Sigmoid colon (tissue), 7 donors: ENCODE measurements at places on chromosomes 12 and 14. TPM values are rescaled to one million over a fixed set of nuclear protein-coding genes. Genes with fewer than 3 reads are reported as not detected.
A peak's percentile ranks its signal among the peaks of the same experiment; 100 is the strongest.

The P2RX7 gene
- polyA plus RNA-seq, result 1.4 TPM

The GLIPR1L1 gene
- not detected for polyA plus RNA-seq

- no peaks in the 10 kb centered on the region for H3K4me1 ChIP-seq
- no peak overlapping the region for H3K27ac ChIP-seq
- no peak for DNase-seq
- no peaks in the 10 kb centered on the region for H3K27me3 ChIP-seq
- no peaks in the 10 kb centered on the region for H3K36me3 ChIP-seq
These were observed 33.3 kb downstream of the RCOR1 start for GRCh38 chr14:102625564-102626296.

DNA sequence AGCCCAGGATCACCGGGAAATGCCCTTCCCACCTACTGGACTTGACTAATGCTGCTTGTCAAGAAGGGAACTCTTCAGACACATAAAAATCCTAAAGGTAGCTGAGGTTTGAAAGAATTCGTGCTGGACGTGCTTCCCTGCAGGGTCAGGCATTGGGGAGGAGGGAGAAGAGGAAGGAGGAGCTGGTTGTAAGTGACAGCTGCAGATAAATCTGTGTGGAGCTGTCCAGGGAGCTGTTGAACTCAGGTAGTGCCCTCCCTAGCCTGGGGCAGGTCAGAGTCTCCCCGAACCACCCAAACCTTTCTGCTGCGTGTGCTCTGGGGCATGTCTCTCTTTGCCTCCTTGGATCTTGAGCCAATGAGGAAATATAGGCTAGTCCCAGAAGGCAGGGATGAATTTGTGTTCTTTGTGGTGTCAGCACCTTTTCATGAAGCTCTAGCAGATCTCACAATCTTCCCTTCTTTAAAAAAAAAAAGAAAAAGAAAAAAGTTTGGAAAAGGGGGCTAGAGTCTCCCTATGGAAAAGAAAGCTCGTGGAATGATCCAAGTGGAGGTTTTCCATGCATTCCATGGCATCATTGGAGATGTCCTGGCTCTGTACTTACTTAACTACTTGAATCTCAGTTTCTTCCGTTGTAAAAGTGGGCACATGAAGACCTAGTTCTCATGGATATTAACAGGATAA, 23.6 kb upstream of the FOS start:
- H3K36me3 ChIP-seq, result no peaks in the 10 kb centered on the region
- H3K27me3 ChIP-seq, result no peaks in the 10 kb centered on the region
- H3K27ac ChIP-seq, result no peak overlapping the region
- peaks cover 10% of the 10 kb centered on the region for H3K4me1 ChIP-seq

The RERGL gene
- not detected for polyA plus RNA-seq

DNA sequence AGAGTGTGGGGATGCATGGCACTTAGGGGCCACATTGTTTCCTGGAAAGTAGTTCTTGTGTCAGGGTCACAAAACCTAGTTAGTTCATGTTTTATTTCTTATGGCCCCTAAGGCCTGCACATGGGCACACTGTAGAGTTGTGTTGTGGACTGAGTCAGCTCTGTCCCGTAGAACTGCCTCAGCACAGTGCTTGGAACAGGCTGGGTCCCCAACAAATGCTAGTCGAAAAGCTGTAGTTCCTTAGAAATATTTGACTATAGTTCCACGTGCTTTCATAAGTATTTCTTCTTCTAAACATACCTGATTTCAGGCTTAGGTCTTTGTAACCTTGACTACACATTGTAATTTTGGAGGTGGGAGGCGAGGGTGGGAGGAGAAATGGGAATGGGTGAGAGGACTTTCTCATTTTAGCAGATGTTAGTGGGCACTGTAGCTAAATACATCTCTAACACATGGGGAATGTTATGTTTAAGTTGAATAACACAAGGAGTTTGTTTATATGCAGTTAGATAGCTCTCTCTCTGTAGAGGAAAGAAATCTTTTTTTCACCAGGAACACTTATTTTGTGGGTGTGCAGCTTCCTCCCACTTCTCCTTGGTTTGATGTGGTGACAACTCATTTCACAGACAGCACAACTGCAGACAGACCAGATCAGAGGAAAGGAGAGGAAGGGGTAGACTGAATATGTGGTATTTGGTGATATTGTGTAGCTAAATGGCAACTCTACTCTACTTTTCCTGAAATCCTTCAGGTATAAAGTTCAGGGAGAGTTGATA, 39.5 kb upstream of the DACT1 start:
- H3K27ac ChIP-seq, result no peak overlapping the region
- no peaks in the 10 kb centered on the region for H3K27me3 ChIP-seq
- no peak for DNase-seq
- H3K36me3 ChIP-seq, result no peaks in the 10 kb centered on the region
- H3K4me3 ChIP-seq, result no peak overlapping the region

DNA sequence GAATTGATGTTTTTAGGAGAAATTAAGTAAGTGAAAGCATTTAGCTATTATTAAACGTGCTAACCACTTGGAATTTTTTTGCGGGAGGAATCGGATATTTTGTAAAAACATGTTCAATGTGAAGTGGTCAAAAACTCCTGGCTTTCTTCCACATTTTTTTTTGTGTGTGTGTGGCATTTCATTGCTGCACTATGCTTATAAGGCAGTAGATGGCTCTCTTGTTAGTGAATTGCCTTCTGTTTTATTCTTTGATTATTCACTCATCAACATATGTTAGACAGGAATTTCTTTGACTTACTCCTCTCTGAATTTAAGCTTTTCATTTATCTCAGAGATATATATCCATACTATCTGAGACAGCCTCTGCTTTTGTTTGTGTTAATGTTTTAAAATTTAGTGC, 71.3 kb downstream of the DERA start:
- no peaks in the 10 kb centered on the region for H3K27me3 ChIP-seq
- H3K4me1 ChIP-seq, result peaks cover 28% of the 10 kb centered on the region

- no peaks in the 10 kb centered on the region for H3K27me3 ChIP-seq
- H3K4me1 ChIP-seq, result no peaks in the 10 kb centered on the region
- no peak for DNase-seq
- H3K4me3 ChIP-seq, result no peak overlapping the region
- H3K36me3 ChIP-seq, result no peaks in the 10 kb centered on the region
These were observed 29.9 kb downstream of the TSPAN9 start for GRCh38 chr12:3107071-3107583.

- H3K4me1 ChIP-seq, result no peaks in the 10 kb centered on the region
- H3K27me3 ChIP-seq, result no peaks in the 10 kb centered on the region
These were observed 31.3 kb upstream of the SSPN start for GRCh38 chr12:26164118-26164517.

The DLGAP5 gene
- 11.0 TPM for polyA plus RNA-seq

DNA sequence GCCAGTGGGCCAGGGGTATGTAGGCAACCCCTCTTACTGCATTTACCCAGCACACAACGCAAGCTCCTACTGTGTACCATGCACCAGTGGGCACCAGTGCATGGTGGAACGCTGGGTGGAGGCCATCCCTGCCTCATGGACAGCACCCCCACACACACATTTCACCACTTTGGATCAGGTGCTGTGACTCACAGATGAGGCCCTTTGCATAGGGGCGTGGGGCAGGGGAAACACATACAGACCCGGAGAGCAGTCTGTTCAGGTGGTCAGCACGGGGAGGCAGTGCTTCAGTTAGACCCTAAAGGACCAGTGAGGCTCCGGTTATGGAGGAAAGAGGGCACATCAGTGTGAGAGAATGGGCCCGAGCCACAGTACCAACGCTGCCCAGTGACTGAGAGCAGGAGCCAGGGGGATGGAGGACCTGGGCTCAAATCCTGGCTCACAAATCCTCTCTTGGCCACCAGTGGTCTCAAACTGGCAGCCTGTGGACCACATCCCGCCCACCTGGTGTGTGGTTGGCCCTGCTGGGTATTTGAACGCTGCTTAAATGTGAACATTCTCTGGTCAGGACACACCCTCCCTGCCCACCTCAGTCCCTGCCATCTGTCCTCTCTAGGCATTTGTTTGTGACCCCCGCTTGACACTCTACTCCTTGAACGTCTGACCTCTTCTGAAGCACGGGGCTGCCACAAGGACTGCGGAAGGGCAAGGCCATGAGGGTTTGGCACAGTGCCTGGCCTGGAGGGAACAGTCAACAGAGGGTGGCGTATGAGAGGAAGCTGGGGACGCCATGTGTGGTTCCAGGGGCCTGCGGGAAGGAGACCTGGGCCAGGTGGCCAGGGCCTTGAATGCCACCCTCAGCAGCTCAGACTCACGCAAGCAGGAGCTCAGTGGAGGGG, 46.7 kb downstream of the FAM222A start:
- no peaks in the 10 kb centered on the region for H3K27me3 ChIP-seq
- no peak overlapping the region for H3K4me3 ChIP-seq
- no peaks in the 10 kb centered on the region for H3K4me1 ChIP-seq
- DNase-seq, result peak; percentile 70

GRCh38 chr14:31059152-31059924, 33.2 kb upstream of the STRN3 start:
- H3K4me3 ChIP-seq, result no peak overlapping the region
- no peaks in the 10 kb centered on the region for H3K4me1 ChIP-seq
- no peaks in the 10 kb centered on the region for H3K36me3 ChIP-seq
- no peak overlapping the region for H3K27ac ChIP-seq

GRCh38 chr12:111349748-111350520, 19.0 kb downstream of the PHETA1 start:
- H3K27me3 ChIP-seq, result no peaks in the 10 kb centered on the region
- no peak for DNase-seq
- no peak overlapping the region for H3K4me3 ChIP-seq
- H3K36me3 ChIP-seq, result no peaks in the 10 kb centered on the region
- no peaks in the 10 kb centered on the region for H3K4me1 ChIP-seq

The ALG10 gene
- polyA plus RNA-seq, result not detected

GRCh38 chr12:2376908-2377657, 324.3 kb downstream of the CACNA1C start:
- H3K36me3 ChIP-seq, result no peaks in the 10 kb centered on the region
- H3K4me3 ChIP-seq, result no peak overlapping the region
- H3K27me3 ChIP-seq, result no peaks in the 10 kb centered on the region
- peaks cover 91% of the 10 kb centered on the region for H3K4me1 ChIP-seq

DNA sequence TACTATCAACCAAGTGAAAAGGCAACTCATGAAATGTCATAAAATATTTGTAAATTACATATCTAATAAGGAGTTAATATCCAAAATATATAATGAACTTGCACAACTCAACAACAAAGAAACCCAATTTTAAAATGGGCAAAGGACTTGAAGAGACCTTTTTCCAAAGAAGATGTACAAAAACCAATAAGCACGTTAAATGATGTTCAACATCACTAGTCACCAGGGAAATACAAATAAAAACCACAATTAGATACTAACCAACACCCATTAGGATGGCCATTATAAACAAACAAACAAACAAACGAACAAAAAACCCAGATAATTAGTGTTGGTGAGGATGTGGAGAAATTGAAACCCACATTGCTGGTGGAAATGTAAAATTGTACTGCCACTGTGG, 92.3 kb upstream of the ARID2 start:
- H3K27me3 ChIP-seq, result no peaks in the 10 kb centered on the region
- H3K27ac ChIP-seq, result no peak overlapping the region
- no peaks in the 10 kb centered on the region for H3K4me1 ChIP-seq
- no peak for DNase-seq
- no peaks in the 10 kb centered on the region for H3K36me3 ChIP-seq

The CRY1 gene
- 7.7 TPM for polyA plus RNA-seq

The POTEM gene
- not detected for polyA plus RNA-seq

DNA sequence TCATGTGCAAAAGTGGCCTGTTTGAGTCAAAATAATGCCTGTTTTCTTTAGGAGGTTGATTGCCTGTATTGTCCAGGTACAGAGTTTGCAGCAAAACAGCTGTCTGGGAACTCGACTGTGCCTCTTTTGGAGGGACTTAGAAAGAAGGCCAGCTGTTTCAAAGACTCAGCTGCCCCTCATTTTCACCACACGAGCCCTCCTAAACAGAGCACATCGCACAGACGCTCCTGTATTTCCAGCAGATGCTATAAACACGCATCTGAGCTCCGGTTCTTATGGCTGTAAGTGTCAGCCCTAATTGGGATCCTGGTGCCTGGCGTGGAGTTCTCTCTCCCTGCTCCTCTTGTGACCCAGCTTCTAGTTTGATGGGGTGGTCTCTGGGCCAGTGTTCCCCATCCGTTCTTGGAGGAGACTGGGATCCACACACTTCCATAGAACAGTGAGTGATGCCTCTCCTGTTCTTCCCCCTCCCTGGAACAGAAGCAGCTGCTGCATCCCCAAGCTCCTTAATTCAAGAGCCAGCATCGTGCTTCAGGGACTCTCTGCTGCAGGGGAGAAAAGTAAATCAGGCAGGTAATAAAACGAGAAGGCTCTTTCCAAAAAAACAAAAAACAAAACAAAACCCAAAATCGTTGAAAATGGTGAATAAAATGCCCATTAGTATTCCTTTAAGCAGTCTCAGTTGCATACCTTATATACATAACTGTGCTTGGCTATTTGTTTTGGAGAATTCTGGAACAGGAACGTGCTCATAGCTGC, 269.0 kb downstream of the SLC15A4 start:
- H3K4me1 ChIP-seq, result no peaks in the 10 kb centered on the region
- H3K27me3 ChIP-seq, result no peaks in the 10 kb centered on the region
- no peaks in the 10 kb centered on the region for H3K36me3 ChIP-seq
- H3K4me3 ChIP-seq, result no peak overlapping the region
- no peak for DNase-seq
- no peak overlapping the region for H3K27ac ChIP-seq

DNA sequence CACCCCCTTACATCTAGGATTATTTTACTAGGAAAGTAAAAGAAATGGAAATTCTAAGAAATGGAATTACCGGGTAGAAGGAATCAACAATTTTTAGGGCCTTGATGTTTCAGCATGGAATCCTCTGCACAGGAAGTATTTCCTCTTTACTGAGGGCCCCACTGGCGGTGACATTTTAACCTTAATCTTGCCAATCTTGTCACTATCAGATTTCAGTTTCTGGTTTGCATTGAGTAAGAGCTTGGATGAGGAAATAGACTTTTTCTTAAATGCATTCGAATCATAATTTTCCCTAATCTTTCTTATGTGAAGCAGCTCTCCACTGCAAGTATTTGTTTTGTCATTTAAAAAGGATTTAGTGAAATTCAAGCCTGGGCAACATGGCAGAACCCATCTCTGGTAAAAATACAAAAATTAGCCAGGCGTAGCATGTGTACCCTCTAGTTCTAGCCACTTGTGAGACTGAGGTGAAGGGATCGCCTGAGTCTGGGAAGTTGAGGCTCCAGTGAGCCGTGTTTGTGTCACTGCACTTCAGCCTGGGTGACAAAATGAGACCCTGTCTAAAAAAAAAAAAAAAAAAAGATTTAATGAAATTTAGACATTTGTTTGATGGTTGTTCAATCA, 40.7 kb downstream of the TPCN1 start:
- H3K4me3 ChIP-seq, result no peak overlapping the region
- H3K27ac ChIP-seq, result no peak overlapping the region
- no peaks in the 10 kb centered on the region for H3K27me3 ChIP-seq
- DNase-seq, result no peak

The RAB21 gene
- polyA plus RNA-seq, result 18.7 TPM

- H3K36me3 ChIP-seq, result no peaks in the 10 kb centered on the region
- no peak overlapping the region for H3K4me3 ChIP-seq
- no peaks in the 10 kb centered on the region for H3K27me3 ChIP-seq
- H3K4me1 ChIP-seq, result no peaks in the 10 kb centered on the region
- no peak overlapping the region for H3K27ac ChIP-seq
These were observed 170.1 kb upstream of the AMIGO2 start for GRCh38 chr12:47249719-47250357.

The PPP1R36 gene
- polyA plus RNA-seq, result 8.6 TPM

The PLBD1 gene
- polyA plus RNA-seq, result 15.6 TPM

GRCh38 chr12:5184186-5184585, 140.5 kb downstream of the KCNA5 start:
- H3K4me1 ChIP-seq, result no peaks in the 10 kb centered on the region
- H3K4me3 ChIP-seq, result no peak overlapping the region
- H3K27me3 ChIP-seq, result no peaks in the 10 kb centered on the region
- no peaks in the 10 kb centered on the region for H3K36me3 ChIP-seq
- no peak for DNase-seq
- H3K27ac ChIP-seq, result no peak overlapping the region

The GALNT8 gene
- polyA plus RNA-seq, result 8.1 TPM

The CD163L1 gene
- 3.6 TPM for polyA plus RNA-seq
